ENCODE measurements at places on chromosomes 3 and 15.

DNA sequence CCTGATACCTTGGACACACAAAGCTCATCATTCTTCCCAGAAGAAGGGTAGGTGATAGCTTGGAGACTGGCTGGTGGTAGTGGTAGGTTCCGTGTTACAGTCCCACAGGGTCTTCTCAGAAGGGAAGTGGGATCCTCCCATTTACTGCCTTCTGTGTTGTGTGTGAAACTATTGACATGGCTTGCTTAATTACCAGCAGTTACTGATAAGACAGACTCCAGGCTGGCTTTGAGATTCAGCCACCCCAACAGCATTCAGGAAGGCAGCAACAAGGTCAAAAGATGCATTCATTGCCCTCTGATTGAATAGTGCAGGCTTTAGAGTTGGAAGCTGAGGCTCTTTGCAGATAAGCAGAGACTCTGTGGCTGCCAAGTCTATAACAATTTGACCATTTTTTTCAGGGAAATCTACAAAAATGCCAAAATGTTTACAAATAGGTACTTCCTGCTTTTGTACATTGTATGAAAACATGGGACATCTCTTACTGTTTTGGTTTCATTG is 7.7 kb downstream of the ARNT2 start:
- H3K4me3 ChIP-seq, result no peak overlapping the region
- H3K27ac ChIP-seq, result no peak overlapping the region
- no peaks in the 10 kb centered on the region for H3K27me3 ChIP-seq
- H3K36me3 ChIP-seq, result no peaks in the 10 kb centered on the region
- peaks cover 4% of the 10 kb centered on the region for H3K4me1 ChIP-seq

DNA sequence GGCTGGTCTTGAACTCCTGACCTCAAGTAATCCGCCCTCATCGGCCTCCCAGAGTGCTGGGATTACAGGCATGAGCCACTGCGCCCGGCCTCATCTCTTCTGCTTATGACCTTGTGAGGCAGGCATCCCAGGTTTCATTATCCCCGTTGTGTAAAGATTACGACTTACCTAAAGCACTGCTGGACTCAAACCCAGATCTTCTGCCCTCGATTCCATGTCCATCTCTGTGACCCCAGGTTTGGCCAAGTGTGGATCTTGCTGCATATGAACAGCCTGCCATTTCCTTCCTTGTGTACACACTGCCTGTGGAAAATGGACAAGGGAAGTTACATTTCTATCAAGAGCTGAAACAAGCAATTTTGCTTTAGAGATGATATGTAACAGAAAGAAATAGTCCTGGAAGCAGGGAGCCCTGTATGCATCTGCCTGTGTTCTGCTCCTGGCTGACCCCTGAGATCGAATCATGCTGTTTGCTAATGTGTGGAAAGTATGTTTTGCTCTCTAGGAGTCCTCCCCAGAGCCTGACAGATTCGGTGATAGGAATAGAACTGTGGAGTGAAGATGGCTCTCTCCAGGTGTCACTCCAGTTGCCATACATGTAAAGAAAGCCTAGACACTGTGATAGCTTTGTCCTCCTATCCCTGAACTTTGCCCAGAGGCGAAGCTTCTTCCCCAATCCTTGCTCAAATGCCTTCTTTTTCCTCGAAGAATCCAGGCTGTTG is 11.8 kb upstream of the LIPC start:
- no peak overlapping the region for H3K4me3 ChIP-seq
- H3K4me1 ChIP-seq, result no peaks in the 10 kb centered on the region
- DNase-seq, result no peak
- no peak overlapping the region for H3K27ac ChIP-seq
- H3K36me3 ChIP-seq, result no peaks in the 10 kb centered on the region

- no peak for DNase-seq
- H3K27ac ChIP-seq, result no peak overlapping the region
- no peaks in the 10 kb centered on the region for H3K4me1 ChIP-seq
- no peak overlapping the region for H3K4me3 ChIP-seq
- no peaks in the 10 kb centered on the region for H3K27me3 ChIP-seq
- H3K36me3 ChIP-seq, result no peaks in the 10 kb centered on the region
Observed at GRCh38 chr3:183122257-183122932, 23.1 kb upstream of the MCCC1 start.

DNA sequence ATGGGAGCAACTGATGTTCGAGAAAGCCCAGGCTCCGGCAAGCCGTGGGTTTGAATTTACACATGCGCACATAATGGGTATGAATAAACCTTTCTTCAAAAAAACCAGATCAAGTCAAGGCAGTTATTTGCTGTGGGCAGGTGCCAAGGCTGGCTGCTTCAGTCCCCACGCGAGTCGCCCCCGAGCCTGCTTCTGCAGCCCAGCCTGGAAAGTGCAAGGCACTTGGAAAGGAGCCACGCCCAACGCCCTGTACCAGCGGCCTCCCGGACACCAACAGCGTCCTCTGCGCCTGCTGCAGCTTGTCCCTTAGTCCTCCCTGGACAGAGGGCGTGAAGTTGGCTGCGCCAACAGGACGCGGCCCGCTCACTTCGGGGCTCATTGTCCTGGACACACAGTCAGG is 68.9 kb downstream of the KLF15 start:
- no peaks in the 10 kb centered on the region for H3K27me3 ChIP-seq
- no peak overlapping the region for H3K4me3 ChIP-seq
- no peak for DNase-seq
- H3K27ac ChIP-seq, result no peak overlapping the region
- no peaks in the 10 kb centered on the region for H3K36me3 ChIP-seq

DNA sequence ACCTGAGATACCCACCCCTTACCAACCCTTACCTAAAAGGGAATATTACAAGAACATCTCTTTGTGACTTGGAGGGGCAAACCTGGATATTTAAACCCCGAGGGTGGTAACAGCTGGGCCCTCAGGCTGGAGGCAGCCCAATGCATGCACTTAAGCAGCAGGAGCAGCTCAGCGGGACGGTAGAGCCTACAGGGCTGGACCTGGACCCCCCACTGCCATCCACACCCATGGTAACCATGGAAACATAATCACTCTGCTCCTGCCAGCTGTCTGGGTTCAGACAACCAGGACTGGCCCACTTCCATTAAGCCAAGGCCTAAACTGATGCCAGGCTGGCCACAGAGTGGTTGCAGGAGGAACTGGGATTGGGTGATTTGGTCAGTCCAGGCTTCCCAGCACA is 52.8 kb downstream of the ETFA start:
- H3K4me1 ChIP-seq, result no peaks in the 10 kb centered on the region
- H3K4me3 ChIP-seq, result no peak overlapping the region
- no peak for DNase-seq
- H3K27ac ChIP-seq, result no peak overlapping the region

Measured in ovary (tissue), 10 donors.